ENCODE measurements at places on chromosomes 11 and 22. TPM values are rescaled to one million over a fixed set of nuclear protein-coding genes. Genes with fewer than 3 reads are reported as not detected.

- no peak for DNase-seq
Observed at GRCh38 chr11:63698976-63699733, 17.9 kb downstream of the RTN3 start.

DNA sequence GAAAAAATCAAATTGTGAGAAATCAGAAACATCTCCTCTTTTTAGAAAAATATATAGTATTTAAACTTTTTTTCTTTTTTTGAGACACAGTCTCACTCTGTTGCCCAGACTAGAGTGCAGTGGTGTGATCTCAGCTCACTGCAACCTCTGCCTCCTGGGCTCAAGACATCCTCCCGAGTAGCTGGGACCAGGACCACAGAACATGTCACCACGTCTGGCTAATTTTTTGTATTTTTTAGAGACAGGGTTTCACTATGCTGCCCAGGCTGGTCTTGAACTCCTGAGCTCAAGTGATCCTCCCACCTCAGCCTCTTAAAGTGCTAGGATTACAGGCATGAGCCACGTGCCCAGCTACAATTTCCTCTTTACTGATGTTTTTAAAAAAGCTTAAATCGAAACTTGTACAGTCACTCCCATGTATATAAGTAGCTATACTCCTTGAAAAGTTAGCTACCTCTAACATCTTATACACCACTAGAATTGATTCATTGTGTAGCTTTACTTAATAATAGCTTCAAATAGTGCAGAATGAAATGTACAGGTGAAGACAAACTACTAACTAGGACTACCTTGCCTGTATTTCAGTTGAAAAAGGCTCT, 10.3 kb downstream of the EIF4G2 start:
- no peak for DNase-seq

Gene NRXN2
- total RNA-seq: 0.97 TPM

- DNase-seq: no peak
Observed at GRCh38 chr11:113481226-113481625, 6.0 kb upstream of the DRD2 start.

Gene SHANK2
- 0.32 TPM for total RNA-seq

DNA sequence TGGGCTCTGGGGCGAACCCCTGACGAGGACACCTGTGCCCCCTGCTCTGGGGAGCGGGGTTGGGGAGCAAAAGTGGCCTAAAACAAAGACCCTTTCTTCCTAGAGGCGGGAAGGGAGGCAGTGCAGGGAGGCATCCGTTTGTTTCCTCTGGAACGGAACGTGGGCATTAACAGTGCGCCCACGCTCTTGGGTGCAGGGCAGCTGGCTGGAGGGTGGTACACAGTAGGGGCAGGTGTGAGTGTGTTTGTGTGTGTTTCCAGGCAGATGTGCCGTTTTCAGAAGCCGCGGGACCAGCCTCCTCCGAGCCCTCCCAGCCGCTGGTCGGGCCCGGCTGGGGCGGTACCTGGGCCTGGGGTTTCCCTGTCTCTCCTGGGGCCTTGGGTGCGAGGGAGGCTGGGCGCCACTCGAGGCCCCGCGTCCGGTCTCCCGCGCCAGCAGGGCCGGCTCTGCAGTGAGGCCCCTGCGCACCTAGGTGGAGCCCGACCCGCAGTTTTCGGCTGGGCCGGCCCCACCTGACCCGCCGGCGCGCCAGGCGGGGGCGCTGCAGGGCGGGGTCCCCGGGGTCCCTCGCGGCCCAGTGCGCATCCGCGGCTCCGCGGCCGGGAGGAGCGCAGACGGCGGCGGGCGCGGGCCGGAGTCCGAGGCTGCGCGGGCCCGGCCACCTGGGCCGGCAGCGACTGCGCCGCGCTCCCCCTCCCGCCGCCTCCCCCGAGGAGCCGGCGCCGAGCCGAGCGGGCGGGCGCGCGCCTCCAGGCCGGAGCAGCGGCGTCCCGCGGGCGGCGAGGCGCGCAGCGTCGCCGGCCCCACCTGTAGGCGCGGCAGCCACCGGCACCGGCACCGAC, 1252.7 kb downstream of the BRD1 start:
- DNase-seq: peak; percentile 42

Gene GGTLC2
- not detected for total RNA-seq

Gene KREMEN1
- total RNA-seq: 68.2 TPM

DNA sequence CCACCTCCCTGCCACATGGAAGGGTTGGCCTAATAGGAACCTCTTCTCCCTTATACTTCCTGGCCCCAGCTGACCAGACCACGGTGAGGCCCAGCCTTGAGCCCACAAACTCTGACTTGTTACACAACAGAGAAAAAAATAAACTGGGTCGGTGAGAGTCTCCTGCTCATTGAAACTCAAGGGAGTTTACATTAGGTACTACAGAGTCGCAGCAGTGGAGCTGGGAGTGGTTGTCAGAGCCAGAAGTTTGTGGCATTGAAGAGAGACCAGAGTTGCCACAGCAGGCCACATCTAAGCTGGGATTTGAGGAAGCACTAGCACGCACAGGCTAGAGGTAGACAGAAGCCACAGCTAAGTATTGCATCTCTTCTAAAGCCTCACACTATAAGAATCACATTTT, 296.2 kb downstream of the DDX10 start:
- DNase-seq: no peak

GRCh38 chr22:37224757-37225420, 12.6 kb upstream of the SSTR3 start:
- DNase-seq: no peak

- DNase-seq: no peak
Observed at GRCh38 chr11:12149672-12150225, 39.4 kb downstream of the MICAL2 start.

Gene NXPE2
- 0.12 TPM for total RNA-seq

DNA sequence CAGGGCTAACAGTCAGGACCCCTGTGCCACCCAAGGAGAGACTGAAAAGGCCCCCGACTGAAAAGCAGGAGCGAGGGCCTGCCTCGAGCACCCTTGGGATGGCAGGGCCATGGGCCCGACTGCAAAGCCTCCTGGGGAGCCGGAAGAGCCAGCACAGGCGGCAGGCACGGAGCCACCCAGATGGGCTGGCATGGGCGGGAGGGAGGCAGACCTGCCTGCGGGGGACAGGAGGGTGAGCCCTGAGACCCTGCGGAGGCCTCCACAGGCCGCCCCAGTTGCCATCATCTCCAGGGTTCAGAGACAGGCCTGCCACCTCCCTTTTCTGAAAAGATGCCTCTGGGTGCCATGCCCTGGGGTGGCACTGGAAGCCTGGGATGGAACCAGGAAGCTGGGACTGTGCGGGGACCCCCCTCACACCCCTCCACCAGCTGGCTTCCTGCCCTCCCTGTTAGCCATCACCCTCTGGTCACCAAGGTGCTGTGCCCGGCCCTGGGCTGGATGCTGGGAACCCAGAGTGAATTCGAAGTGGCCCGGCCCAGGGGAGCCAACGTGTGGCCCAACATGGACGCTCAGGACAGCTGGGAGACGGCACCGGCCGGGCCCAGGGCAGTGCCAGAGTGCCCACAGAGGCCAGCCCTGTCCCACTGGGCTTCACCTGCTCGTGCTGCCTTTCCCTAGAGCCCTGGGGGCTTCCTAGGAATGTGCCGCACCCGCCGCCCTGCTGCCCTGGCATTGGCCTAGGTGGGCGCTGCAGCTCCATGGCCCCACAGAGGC, 13.8 kb downstream of the TSPAN32 start:
- no peak for DNase-seq

GRCh38 chr11:57484141-57484710, 23.9 kb downstream of the RTN4RL2 start:
- DNase-seq: no peak

GRCh38 chr22:39526736-39527171, 5.8 kb downstream of the RPS19BP1 start:
- DNase-seq: no peak

Gene SHISAL1
- 0.55 TPM for total RNA-seq

DNA sequence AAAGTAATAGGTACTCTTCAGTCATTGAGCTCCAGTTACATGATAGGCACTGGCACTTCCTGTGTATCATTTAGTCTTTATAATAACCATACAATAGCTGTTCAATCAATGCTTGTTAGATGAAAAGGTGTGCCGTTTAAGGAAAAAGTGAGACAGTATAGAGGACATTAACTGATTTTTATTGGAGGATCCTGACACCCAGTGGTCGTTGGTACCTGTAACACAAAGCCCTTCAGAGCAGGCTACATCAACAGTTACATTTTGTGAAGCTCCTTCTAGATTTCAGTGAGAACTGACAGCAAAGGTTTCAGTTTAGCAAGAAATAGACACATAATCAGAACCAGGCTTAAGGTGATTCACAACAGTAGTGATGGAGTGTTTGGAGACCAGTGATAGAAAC, 44.2 kb downstream of the CCDC81 start:
- DNase-seq: no peak

Gene PLEKHA7
- 19.2 TPM for total RNA-seq

Gene WT1
- 2.6 TPM for total RNA-seq

- no peak for DNase-seq
Observed at GRCh38 chr22:36367479-36367878, 20.3 kb downstream of the MYH9 start.

Gene KCNQ1
- total RNA-seq: 49.7 TPM

Gene OR4A16
- total RNA-seq: not detected

DNA sequence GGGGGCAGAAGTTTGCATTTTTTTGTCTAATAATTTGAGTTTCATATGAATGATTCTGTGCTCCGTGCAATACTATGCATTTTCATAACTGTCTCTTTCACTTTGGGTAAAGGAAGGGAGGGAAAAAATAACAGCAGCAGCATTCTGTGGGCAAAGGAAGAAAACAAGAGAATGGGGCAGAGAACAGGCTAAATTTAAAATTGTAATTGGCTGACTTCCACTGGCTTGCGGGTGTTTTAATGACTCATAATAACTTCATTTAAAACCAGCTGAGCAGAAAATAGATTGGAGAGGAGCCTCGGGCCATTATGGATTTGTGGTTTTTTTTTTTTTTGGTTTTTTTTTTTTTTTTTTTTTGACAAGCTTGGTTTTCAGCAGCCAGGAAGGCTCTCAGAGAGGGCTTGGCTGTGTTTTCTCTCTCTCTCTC, 107.4 kb downstream of the ZBTB16 start:
- no peak for DNase-seq

GRCh38 chr11:93850594-93851018, at the start of gene VSTM5:
Gene VSTM5, minus strand, starts transcription at chr11:93850618. Its CDS starts 116 bp downstream, at chr11:93850502.
- DNase-seq: no peak

GRCh38 chr11:128491195-128491936, 96.0 kb downstream of the ETS1 start:
- no peak for DNase-seq

DNA sequence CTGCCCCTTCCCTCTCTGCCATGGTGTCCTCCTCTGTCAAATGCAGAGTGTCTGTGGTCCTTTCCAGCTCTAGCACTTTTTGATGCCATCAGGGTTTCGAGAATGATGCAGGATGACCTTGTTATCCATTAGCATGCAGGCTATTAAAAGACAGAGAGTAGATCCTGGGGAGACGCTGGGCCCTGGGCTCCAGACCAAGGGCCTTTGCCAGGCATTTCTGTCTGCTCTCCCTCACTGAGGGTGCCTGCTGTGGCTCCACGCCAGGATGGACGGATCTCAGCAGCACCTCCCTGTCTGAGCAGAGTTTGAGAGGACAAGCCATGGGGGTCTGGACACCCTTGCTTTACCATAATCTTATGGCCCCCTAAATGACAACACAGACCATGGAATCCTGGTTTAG, 110.8 kb upstream of the CD82 start:
- peak; percentile 46 for DNase-seq

Gene TRIM21
- total RNA-seq: 9.9 TPM

- no peak for DNase-seq
Observed at GRCh38 chr11:106088896-106089295, 11.4 kb downstream of the AASDHPPT start.

DNA sequence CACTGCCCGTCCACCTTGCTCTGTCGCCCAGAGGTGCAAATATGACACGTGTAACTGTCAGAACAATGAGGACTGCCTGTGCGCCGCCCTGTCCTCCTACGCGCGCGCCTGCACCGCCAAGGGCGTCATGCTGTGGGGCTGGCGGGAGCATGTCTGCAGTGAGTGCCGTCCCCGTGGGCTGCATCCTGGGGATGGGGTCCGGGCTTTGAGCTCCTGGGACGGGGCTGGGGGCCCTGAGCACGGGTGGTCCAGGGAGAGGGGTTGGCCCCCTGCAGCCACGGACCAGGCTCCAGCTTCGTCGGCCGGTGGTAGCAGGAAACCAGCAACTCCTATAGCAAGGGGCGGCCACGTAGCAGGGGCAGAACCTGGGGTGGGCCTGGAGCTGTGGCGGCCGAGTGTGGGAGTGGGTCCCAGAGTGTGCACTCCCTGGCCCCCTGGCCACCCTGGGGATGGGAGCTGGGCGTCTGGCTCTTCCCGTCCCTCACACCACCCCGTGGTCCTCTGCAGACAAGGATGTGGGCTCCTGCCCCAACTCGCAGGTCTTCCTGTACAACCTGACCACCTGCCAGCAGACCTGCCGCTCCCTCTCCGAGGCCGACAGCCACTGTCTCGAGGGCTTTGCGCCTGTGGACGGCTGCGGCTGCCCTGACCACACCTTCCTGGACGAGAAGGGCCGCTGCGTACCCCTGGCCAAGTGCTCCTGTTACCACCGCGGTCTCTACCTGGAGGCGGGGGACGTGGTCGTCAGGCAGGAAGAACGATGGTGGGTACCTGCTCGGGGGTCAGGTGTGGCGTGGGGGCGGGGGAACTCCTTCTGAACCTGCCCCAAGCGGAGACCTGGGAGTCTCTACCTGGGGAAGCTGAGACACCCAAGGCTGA, 10.1 kb downstream of the MUC2 start:
- DNase-seq: peak; percentile 18

Gene YAP1
- 98.6 TPM for total RNA-seq
